Epithelial cell of umbilical artery (primary cell): ENCODE measurements at places on chromosomes 7 and 10. TPM values are rescaled to one million over a fixed set of nuclear protein-coding genes. Genes with fewer than 3 reads are reported as not detected.

NUTM2A gene
- 0.15 TPM in 1 of 2 replicates, not detected in the other for total RNA-seq

ANKMY2 gene
- total RNA-seq: 10.4 and 16.0 TPM in 2 replicates

GBX1 gene
- total RNA-seq: not detected in 2 replicates

BICC1 gene
- 1.1 and 1.3 TPM in 2 replicates for total RNA-seq

TMEM273 gene
- 2.6 and 9.7 TPM in 2 replicates for total RNA-seq
